ENCODE measurements at places on chromosomes 2 and 18.

DNA sequence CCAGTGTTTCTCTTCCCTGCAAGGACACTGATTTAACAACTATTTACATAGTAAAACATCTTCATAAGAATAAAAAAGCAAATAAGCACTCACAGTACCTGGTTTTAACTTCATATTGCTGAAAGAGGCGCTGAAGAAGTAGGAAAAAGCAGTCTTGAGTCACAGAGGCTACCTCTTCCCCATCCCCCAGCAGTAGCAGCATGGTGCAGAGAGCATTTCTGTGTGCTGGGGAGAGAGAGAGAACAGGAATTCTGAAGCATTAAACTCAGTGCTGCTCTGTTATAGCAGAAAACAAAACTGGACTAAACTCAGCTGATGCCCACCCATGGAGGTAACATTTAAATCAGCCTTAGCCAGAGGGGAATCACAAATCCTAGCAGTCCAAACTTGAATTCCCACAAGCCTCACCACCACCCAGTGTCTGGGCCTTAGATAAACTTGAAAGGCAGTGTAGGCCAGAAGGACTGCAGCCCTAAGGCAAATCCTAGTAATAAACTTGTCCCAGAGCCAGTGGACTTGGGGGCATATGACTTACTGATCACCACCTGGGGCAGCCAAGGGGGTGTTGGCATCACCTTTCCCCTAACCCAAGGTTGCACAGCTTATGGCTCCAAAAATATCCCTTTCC is 321.8 kb upstream of the CWC22 start:
- DNase-seq = no peak

GRCh38 chr2:241885291-241885945 is 15.9 kb downstream of the RTP5 start:
- DNase-seq = no peak

DNA sequence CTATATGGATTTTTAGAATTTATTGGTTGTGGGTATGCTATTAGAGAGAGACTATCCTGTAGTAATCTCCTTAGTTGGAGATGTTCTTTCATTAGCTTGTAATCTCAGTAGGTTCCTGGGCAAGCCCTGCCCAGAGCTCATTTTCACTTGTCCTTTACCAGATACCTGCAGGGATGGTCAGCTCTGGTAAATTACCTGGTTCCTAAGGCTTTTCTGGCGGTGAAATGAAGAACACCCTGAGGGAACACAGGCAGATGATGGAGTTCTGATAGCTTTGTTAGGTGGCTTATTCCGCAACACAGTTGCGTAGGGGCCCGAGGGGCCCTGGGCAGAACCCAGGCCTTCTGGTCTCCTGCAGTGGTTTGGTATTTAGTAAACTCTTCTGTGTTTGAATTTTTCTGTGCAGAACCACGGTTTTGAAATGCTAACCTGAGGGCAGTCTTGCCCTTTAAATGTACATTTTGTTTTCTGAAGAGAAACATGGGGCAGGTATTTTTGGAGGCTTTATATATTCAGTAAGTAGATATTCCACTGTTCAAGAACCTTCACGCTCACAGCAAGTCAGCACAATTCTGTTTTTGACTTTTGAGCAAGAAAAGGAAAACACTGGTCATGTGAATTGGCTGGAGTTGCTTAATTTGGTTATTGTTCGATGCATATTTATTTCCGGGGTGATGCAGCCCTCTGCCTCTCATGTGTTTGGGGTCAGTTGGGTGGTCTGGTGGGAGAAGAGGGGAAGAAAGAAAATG is 22.4 kb downstream of the ZNF532 start:
- DNase-seq = no peak

- no peak for DNase-seq
These were observed 1530.6 kb upstream of the SLC39A10 start for GRCh38 chr2:194126418-194126817.

GRCh38 chr2:109028277-109028676 is 39.3 kb upstream of the EDAR start:
- no peak for DNase-seq

GRCh38 chr2:36318547-36318946 is 37.0 kb upstream of the CRIM1 start:
- no peak for DNase-seq

GRCh38 chr18:63603772-63604171 is 16.6 kb downstream of the SERPINB13 start:
- DNase-seq = no peak
